HT-29 (cell line): ENCODE measurements at places on chromosomes 11 and 22. TPM values are rescaled to one million over a fixed set of nuclear protein-coding genes. Genes with fewer than 3 reads are reported as not detected.

GRCh38 chr11:124865902-124866851 is 945 bp downstream of the ROBO3 start:
- DNase-seq: peak; percentile 32

- no peak for DNase-seq
Observed at GRCh38 chr11:17350455-17351171, 987 bp upstream of the NCR3LG1 start.

DNA sequence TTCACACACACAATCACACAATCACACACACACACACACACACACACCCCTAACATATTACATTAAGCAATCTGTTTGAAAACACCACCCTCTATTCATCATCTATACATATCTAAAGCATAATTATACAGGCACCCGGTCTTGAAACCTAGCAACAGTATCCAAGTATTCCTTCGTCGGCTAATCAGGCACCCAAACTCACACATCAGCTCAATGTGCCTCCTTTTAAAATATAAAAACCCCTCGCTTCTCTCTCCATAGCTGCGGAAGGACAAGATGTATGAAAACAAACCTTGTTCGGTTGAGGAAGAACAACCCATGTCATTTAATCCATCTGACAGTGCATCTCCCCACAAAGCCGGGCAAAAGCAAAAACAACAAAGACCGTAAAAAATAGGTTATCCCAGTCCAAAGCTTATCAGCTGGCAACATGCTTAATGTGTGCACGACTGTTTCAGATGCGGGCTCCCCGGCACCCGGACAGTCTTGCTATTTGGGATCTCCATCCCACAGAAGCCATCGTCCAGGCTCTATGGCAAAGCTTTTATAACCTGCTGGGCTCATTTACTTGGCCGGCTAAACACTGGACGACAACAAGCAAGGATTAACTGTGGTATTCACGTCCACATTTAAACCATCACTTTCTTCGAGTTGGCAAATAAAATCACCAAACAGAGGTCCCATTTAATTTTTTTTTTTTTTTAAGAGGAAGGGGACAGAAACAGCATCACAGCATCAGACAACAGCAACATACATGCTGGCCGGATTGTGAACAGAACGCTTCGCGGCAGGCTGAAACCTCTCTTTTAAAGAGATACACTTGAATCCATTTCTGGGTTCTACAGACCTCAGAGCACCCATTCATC is 365.5 kb downstream of the SHANK2 start:
- DNase-seq: no peak

DNA sequence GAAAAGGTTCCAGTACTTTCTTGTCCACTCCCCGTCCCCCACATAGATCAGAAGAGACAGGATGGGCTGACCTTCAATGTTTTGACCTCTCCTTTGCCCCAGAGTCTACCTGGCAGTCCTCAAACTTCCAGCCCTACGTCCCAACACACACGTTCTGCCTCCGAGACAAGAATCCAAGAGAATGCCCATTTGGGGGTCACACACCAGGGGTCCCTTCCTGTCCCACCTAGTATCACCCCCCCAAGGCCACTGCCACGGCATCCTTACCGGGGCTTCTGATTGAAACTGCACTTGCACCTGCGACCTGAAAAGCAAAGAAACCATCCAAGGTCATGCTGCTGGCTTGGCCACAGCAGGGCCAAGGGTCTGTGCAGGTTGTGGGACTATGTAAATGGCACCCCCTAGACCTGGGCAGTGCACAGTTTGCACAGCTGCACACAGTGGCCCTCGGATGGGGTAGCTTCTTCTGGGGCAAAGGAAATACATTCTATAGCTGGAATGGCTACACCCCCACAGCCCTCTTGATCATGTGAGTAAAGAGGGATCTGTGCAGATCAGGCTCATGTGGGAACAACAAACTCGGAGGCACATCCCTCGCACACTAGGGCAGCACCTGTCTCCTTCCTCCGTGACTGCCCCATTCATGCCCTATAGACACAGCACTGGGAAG is 16.5 kb upstream of the FXYD2 start:
- no peak for DNase-seq

- no peak for DNase-seq
Observed at GRCh38 chr11:1917523-1918435, 1.7 kb upstream of the TNNT3 start.

The RAB38 gene
- total RNA-seq: not detected in 2 replicates

The HEPN1 gene
- total RNA-seq: not detected in 2 replicates

- DNase-seq: no peak
Observed at GRCh38 chr11:9825315-9825714, 161.4 kb downstream of the SWAP70 start.

GRCh38 chr11:46390331-46391171 is 1.0 kb downstream of the CHRM4 start:
- no peak for DNase-seq

DNA sequence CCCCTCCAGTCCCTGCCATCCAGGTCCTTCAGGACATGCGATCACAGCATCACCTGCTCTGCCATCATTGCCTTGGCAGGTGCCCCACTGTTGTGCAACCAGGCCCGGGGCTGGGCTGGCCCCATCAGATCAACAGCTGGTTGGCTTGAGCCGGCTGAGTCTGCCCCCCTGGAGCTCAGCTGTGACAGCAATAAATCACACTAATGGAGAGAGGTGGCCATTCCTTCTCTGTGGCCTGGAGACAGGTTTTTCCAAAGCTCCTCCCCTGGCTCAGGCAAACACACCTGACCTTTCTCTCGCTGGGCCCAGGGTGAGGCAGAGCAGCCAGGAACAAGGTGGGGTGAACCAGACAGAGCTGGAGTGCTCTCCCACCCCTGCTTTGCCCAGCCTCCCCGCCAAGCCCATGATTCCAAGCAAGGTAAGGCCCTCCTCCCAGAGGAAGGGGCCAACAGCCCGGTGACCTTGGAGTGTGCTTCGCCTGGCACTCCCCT is 8.9 kb upstream of the FXYD2 start:
- peak; percentile 78 for DNase-seq

DNA sequence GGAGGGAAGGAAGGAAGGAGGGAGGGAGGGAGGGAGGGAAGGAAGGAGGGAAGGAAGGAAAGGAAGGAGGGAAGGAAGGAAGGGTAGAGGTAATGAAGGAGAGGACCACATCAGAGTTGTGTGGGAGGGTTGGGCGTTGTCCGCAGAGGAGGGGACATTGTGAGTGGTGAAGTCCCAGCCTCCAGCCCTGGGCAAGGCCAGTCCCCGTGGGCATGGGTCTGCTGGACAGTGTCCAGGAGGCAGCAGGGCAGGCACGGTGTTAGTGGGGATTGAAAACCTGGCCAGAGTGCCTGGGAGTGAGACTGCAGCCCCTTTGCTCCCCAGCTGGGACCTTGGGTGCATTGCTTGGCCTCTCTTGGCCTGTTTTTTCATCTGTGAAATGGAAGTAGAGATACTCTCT is 1462.3 kb downstream of the BRD1 start:
- no peak for DNase-seq

DNA sequence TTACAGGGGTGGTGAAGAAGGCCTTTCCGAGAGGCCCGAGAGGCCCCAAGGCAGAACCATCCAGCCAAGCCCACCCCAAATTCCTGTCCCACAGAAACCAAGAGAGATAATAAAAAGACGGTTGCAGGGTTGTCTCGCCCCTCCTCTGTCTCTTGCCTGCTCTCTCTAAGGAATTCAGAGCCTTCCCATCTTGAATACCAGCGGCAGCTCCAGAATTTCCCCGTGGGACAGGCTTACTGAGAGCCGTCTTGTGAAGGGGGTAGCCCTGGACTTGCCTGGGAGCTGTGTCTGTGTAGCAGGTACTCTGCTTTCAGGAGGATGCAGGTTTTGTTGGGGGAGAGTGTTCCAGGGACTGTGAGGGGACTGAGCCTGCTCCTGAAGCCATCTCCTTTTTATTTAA is 9.6 kb upstream of the EIF3D start:
- DNase-seq: no peak

- peak; percentile 57 for DNase-seq
Observed at GRCh38 chr22:28801845-28802594, 1.7 kb upstream of the XBP1 start.

The CRYBB3 gene
- total RNA-seq: 0.46 TPM in 1 of 2 replicates, not detected in the other

GRCh38 chr11:93491973-93492372 is 51.2 kb downstream of the SMCO4 start:
- DNase-seq: no peak

The KRTAP5-10 gene
- not detected in 2 replicates for total RNA-seq

- no peak for DNase-seq
Observed at GRCh38 chr11:9003573-9004182, at the start of gene NRIP3. Gene NRIP3, minus strand, starts transcription at chr11:9004001. Its CDS starts 66 bp downstream, at chr11:9003935.

DNA sequence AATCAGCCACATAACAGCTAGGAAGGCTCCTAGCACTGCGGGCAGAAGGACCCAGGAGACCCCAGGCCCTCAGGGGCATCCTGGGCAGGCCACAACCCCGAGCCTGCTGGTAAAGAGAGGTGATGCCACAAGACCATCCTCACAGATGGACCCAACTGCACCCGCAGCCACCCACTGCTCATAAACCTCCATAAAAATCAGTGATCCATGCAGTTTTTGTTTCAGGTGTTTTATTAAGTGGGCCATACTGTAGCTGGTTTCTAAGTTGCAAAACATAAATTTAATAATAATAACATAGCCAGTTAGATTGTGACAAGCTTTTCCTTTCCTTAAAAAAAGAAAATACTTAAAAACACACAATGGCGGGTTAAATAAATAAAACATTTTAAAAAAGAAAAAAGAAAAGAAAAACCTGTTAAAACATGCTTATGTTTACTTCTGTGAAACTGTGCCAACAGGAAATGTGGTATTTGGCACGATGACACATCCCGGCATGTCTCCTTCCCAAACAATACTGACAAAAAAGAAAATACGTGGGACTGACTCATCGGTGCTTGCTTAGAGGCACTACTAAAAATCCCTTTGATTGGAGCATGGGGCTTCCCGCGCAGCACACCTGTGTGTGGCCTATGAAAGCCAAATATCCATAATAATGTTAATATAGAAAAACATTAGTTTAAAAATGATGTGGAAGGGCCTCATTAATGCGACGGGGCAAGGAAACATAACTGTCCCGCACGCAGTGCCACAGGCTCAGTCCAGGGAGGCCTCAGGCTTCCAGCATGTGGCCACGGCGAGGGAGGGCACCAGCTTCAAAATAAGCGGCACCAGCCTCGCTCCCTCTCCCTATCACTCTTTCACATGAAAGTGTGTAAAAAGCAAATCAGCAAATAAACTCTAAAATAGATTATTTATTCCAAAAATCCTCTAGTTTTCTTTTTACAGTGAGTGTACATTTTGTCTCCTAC is 47.5 kb upstream of the SCUBE2 start:
- peak; percentile 87 for DNase-seq

- DNase-seq: no peak
Observed at GRCh38 chr11:47328449-47329390, 23.8 kb downstream of the MYBPC3 start.

- DNase-seq: no peak
Observed at GRCh38 chr11:2135648-2136201, 3.5 kb downstream of the IGF2 start.

GRCh38 chr22:45216133-45217003 is 24.3 kb downstream of the KIAA0930 start:
- DNase-seq: no peak

The DDI1 gene
- total RNA-seq: not detected in 2 replicates

GRCh38 chr11:95924414-95924760 is 480 bp upstream of the MTMR2 start:
- DNase-seq: peak; percentile 83

DNA sequence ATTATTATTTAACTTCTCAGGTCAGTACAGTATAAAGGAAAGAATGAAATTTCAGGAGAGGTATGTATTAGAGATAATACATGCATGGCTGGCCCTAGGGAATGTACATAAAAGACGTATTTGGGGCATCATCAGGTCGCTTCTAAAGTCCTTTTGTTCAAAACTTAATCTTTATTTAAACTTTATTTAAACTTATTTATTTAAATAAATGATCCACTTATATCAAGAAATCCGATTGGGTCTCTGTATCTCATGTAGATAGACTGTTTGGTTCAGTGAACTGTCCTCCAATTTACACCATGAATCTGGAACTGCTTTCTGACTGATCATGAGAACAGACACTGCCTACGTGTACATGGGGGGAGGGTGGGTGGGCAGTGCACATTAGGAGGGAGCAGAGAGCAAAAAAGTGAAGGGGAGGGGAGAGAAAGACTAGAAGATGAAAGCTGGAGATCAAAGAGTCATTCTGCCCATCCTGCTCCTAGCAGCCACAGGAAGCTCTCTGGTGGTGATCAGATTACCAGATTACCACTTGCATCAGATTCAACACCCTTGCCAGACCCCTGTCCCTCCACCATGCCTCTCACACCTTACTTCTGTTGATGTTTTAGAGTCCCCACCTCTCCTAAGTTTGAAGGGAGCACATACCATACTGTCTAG is 92.1 kb upstream of the MTMR2 start:
- DNase-seq: no peak

GRCh38 chr11:127531167-127531566 is 530.6 kb upstream of the KIRREL3 start:
- no peak for DNase-seq

DNA sequence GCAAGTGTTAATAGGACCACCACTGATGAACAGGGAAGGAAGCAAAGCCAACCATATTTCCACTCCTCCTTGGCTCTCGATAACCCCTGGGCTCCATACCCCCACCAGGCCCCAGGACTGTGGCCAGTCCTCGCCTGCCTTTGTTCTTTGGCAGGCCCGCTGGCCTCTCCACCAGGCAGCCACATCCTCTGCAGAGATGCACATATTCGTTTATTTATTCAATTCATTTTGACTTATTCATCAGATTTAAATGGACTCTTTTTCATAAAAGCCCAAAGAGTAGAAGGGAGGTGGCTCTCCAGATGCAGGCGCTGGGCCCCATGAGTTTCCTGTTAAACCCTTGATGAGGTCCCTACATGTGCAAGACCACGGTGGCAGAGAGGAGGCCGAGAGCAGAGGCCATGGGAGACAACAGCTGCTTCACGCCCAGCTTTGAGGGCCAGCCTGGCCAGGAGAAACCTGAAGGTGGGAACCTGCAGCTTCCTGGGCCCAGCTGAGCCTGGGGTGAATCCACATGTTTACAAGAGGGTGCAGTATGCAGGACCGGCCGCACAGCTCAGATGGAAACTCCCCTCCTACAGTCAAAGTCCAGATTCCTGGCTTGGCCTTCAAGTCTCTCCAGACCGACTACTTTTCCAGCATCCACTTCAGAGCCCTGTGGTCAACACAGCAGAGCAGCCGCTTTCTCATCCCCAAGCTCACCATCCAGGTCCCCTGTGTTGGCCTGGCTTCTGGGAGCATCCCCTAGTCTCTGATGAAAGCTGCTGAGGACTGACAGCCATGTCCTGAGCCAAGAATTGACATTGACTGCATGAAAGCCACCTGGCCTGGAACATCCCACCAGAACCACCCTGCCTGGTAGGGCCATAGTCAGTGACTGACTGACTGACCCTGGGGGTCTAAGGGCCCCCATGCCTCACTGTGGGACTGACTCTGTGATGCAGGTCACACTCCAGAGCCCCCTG is 39.7 kb upstream of the CCND1 start:
- peak; percentile 61 for DNase-seq

- DNase-seq: no peak
Observed at GRCh38 chr11:100738701-100739270, 51.7 kb downstream of the ARHGAP42 start.

The KCTD14 gene
- total RNA-seq: 6.2 and 6.3 TPM in 2 replicates

DNA sequence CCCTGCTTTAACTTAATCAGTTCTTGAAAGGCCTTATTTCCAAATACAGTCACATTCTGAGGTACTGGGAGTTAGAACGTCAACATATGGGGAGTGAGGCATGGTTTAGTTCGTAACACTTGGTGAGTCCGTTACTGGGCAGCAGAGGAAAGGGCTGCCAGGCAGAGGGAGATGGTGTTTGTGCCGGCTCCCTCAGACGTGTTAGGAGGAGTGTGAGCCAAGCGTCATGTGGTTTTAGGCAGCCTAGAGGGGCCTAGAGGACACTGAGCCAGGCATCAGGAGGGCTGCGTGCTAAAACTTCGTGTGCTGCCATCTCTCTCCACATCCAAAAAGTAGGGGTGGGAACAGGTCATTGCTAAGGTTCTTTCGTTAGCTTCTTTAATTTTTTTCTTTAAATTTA is 10.2 kb downstream of the BCR start:
- DNase-seq: no peak

The TRIM6 gene
- total RNA-seq: 0.47 and 2.7 TPM in 2 replicates

The TEX54 gene
- total RNA-seq: 0.61 TPM in 1 of 2 replicates, not detected in the other
